Cardiac ventricle fibroblast (primary cell): ENCODE measurements at places on chromosomes 16 and 17. TPM values are rescaled to one million over a fixed set of nuclear protein-coding genes. Genes with fewer than 3 reads are reported as not detected.

Gene TBX2
- 13.8 and 15.9 TPM in 2 replicates for total RNA-seq

Gene ITGAD
- not detected in 2 replicates for total RNA-seq

Gene COX4I1
- 504 and 515 TPM in 2 replicates for total RNA-seq

Gene BCL6B
- 1.9 and 2.6 TPM in 2 replicates for total RNA-seq

Gene HOXB7
- not detected in 2 replicates for total RNA-seq

Gene MYCBPAP
- 0.25 TPM in 1 of 2 replicates, not detected in the other for total RNA-seq

Gene IRX3
- 7.0 and 16.8 TPM in 2 replicates for total RNA-seq

Gene PDILT
- total RNA-seq, result 0.19 and 1.1 TPM in 2 replicates

Gene CD68
- total RNA-seq, result 25.7 and 31.7 TPM in 2 replicates

Gene PTX4
- 0.37 TPM in 1 of 2 replicates, not detected in the other for total RNA-seq

Gene TEKT1
- total RNA-seq, result not detected in 2 replicates

Gene CDH11
- total RNA-seq, result 563 and 991 TPM in 2 replicates

Gene SLFN11
- 40.2 and 46.7 TPM in 2 replicates for total RNA-seq

Gene IRX6
- not detected in 2 replicates for total RNA-seq

Gene ALOX15B
- 0.50 and 0.83 TPM in 2 replicates for total RNA-seq

Gene HIGD1B
- total RNA-seq, result not detected in 2 replicates

Gene GDPD3
- 0.64 and 1.00 TPM in 2 replicates for total RNA-seq

Gene HS3ST3A1
- total RNA-seq, result 2.1 and 2.5 TPM in 2 replicates

Gene TSPOAP1
- 0.05 and 0.12 TPM in 2 replicates for total RNA-seq

Gene NPIPB6
- 0.06 TPM in 1 of 2 replicates, not detected in the other for total RNA-seq

Gene CHRNE
- total RNA-seq, result 0.31 and 0.54 TPM in 2 replicates

Gene HSD11B2
- 0.93 and 2.0 TPM in 2 replicates for total RNA-seq

Gene CACNA1H
- 1.6 and 3.3 TPM in 2 replicates for total RNA-seq

Gene ZPBP2
- total RNA-seq, result not detected in 2 replicates

Gene RND2
- total RNA-seq, result 0.19 and 0.20 TPM in 2 replicates

Gene ADAP2
- total RNA-seq, result 0.98 TPM in 1 of 2 replicates, not detected in the other

Gene KRT13
- 0.75 TPM in 1 of 2 replicates, not detected in the other for total RNA-seq

Gene CTRB1
- not detected in 2 replicates for total RNA-seq
